ENCODE measurements at places on chromosomes 6 and 20.

DNA sequence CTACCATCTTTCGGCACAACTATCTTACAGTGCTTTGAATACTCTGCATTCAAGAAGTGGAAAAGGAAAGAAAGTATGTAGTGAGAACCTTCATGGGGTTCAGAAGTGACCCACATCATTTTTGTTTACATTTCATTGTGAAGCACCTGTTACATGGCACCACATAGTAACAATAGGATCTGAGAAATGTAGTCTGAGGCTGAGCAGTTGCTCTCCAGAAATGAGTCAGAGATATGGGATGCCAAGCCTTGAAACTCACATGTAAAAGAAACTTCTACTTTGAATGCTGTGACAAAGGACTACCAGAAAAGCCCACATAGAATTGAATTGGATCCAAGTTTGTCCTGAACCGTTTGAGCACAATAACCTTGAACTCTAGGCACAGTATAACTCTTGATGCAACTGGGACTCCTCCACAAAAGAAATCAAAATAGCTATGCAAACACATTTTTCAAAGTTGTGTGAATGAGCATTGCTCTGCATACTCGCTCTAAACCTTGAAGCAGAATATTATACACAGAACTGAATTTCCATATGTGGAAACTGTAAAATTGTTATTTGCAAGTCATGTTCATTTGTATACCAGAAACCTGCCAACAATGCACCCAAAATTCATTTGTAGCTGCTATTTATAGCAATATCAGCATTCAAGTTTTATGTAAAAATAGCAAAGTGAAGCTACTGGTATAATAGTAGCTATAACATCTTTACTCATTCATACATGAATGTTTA lies 400.9 kb upstream of the POU3F2 start:
- no peak for DNase-seq

DNA sequence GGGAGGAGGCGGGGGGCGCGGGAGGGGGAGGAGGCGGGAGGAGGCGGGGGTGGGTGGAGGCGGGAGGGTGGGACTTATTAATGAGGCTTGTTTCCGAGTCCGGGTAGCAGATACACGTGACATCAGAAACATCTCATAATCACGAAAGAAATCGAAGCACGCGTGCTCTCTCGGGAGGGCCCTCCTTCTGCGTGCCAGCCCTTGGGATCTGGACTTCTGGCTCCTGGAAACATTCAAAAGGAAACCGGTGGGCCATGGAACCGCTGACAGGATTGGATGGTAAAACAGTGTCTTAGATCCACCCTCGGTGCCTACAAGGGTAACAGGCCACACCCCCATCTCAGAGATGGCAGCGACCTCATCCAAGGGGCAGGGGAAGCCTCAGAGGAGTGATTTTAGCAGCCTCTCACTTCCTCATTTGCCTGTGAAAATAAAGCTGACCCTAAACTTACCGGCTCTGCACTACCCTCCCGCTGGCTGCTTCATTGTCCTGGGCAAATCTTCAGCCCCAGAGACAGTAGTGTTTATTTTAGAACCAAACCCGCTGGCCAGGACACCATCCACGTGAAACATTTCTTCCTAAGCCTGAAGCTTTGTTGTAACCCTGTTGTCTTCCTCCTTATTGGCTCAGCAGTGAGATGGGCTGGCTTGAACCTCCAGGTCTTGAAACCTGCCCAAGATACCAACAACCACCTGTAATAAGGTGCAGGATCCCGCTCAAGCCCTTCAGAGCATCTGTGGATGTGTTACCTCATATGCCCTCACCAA lies 97.5 kb downstream of the PSMG4 start:
- DNase-seq, result peak; percentile 30

GRCh38 chr6:161300823-161301222 lies 27.0 kb upstream of the AGPAT4 start:
- no peak for DNase-seq

- no peak for DNase-seq
These were observed 278.0 kb downstream of the ESR1 start for GRCh38 chr6:152085451-152085921.

DNA sequence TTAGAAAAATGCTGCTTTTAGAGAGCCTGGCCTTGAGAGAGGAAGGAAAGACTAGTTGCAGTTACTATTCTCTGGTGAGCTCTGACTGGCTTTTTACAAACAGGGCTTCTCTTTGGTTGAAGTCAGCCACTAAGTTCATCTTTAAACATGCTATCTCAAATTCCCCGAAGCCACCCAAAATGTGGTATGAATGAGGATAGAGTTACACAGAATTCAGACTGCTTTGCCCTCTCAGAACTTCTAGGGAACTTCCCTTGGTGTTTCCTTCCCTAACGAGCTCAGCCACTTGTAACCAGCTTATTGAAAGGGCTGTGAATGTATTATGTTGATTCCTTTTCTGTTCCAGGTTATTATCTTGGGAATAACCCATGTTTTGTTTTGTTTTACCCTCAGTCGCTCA lies 73.5 kb downstream of the EFHC1 start:
- no peak for DNase-seq

GRCh38 chr6:31769684-31770371 lies 7.3 kb downstream of the VWA7 start:
- DNase-seq, result peak; percentile 77

DNA sequence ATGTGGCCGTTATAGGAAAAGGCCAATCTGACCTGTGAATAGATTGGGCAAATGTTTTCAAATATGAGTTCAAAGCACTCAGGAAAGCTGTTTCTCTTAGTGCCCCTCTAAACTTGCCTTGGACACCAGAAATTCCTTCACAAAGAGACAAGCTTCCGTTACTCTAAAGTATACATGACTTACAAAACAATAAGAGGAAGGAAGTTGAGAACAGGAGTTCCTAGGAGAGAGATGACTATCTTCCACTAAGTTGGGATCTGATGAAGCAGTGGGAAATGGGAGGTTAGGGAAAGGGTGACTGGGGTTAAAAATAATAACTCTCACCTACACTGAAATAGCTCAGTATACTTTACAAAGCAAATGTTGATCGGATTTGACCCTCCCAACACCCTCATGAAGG lies 50.0 kb downstream of the ISM1 start:
- DNase-seq, result no peak

- no peak for DNase-seq
These were observed 27.5 kb upstream of the ADGRF4 start for GRCh38 chr6:47670851-47671250.

GRCh38 chr6:162363757-162364156 lies 363.8 kb downstream of the PRKN start:
- no peak for DNase-seq

- DNase-seq, result no peak
These were observed 71.8 kb upstream of the CENPW start for GRCh38 chr6:126268092-126268491.

- no peak for DNase-seq
These were observed 3.1 kb downstream of the SRMS start for GRCh38 chr20:63544241-63544957.

- no peak for DNase-seq
These were observed 542 bp upstream of the AFG1L start for GRCh38 chr6:108294297-108294726.

DNA sequence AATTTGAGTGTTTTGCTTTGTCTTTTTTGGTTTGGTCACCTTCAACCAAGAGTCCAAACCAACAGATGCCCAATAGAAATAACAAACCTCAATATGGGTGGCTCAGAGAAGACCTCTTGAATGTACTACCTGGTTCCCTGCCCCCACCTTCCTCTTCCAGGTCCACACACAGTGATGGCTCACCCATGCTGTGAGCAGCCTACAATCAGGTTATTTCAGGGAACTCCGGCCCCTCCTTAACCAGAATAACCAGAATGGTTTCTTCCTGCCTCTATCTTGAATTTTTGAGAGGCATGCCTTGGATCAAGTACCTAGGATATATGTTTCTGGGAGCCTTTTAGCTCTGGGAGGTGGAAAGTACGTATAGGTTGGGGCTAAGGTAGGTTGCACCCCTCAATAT lies 327.1 kb upstream of the PRDM1 start:
- no peak for DNase-seq

GRCh38 chr6:33139596-33140206 lies 52.6 kb downstream of the COL11A2 start:
- no peak for DNase-seq
